Activated CD4-positive, alpha-beta T cell treated with anti-CD3 and anti-CD28 coated beads, Interleukin-2, amount 10 ng/mL, durations not matched to agents 7 days and 5 days (primary cell): ENCODE measurements at places on chromosomes 7 and 10. TPM values are rescaled to one million over a fixed set of nuclear protein-coding genes. Genes with fewer than 3 reads are reported as not detected.

Gene DRGX
- not detected for total RNA-seq

Gene ZCCHC24
- total RNA-seq: 0.52 TPM

Gene SCIN
- 1.6 TPM for total RNA-seq

Gene CCL24
- total RNA-seq: not detected

Gene SPDYE11
- not detected for total RNA-seq

Gene KAT6B
- 26.9 TPM for total RNA-seq

Gene SPAM1
- not detected for total RNA-seq

Gene PNLIP
- not detected for total RNA-seq

Gene MYOZ1
- total RNA-seq: not detected

Gene ADAMTS14
- not detected for total RNA-seq

Gene RARRES2
- total RNA-seq: not detected

Gene ST8SIA6
- 0.15 TPM for total RNA-seq

Gene OIT3
- total RNA-seq: not detected

Gene SORCS1
- not detected for total RNA-seq

Gene CYP3A4
- total RNA-seq: not detected

Gene GSTO2
- total RNA-seq: 1.3 TPM

Gene SRGN
- 192 TPM for total RNA-seq

Gene ATG9B
- 12.1 TPM for total RNA-seq

Gene EPHA1
- 10.0 TPM for total RNA-seq

Gene GHRHR
- total RNA-seq: not detected

Gene FAM25G
- not detected for total RNA-seq

Gene IFRD1
- total RNA-seq: 26.5 TPM

Gene CCDC3
- total RNA-seq: 0.12 TPM
